ENCODE measurements at places on chromosomes 3 and 15. TPM values are rescaled to one million over a fixed set of nuclear protein-coding genes. Genes with fewer than 3 reads are reported as not detected.

The SLC38A3 gene
- total RNA-seq = 1.2 TPM

The CHAC1 gene
- total RNA-seq = 5.3 TPM

The RTP1 gene
- total RNA-seq = 1.0 TPM

The BSN gene
- 0.82 TPM for total RNA-seq

The STAB1 gene
- total RNA-seq = 56.5 TPM

The GOLGA8O gene
- 0.92 TPM for total RNA-seq

The FAIM gene
- 11.6 TPM for total RNA-seq

The FAM162A gene
- 19.1 TPM for total RNA-seq

The IGDCC3 gene
- 1.7 TPM for total RNA-seq

The ARPIN gene
- 23.2 TPM for total RNA-seq

The BCL2A1 gene
- total RNA-seq = 8.1 TPM
